Head of caudate nucleus (tissue), 42 donors: ENCODE measurements at places on chromosomes 2 and 18.

DNA sequence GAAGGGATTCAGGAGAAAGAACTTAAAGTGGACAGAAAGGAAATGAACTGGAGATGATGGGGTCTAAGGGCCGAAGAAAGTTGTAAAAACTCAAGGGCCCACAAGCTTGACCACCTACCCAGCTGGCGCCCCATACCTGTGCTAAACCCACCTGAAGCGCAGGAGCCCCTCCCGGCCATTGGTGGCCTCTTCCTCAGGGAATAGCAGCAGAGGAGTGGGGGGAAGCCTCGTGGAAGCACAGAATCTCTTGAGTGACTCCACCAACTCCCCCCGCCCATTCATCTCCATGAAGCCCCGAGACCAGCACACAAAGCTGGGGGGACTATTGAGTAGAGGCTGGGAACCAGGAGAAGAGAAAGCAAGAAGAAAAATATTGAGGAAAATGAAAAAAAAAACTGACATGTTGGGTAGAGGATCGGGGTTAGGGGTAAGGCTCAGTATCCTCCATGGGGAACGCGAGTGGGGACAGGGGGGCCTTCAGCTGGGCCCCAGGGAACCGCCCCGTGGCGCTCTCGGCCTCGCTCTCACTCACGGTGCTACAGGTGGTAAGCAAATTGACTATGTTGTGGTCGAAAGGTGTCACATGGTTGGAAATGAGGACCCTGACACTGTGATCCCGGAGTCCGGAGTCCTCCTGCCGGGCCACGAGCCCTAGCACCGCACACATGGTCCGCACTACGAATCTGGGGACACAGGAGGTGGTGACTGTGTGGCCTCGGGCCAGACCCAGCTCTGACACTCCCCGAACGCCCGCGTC is 728 bp downstream of the AUP1 start:
- no peak for DNase-seq

DNA sequence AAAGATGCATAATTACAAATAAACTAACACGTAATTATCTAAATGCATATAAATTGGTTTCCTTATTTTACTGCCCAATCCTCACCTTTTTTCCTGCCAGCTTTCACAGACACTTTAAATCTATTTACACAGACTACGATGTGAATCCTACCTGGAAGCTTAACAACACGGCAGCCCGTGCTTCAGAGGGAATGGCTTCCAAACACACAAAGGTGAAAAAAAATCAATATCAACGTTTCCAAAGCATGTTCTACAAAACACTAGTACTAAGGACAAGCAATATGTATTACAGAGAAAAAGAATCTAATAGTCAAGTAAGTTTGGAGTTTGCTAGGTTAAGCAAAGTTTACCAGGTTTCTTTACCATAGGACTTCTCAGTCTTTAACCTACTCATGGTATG is 4.4 kb downstream of the MAP4K3 start:
- DNase-seq = no peak

- no peak for DNase-seq
Measured at GRCh38 chr18:75962036-75962572, 532.9 kb downstream of the ZNF516 start.

GRCh38 chr2:7516484-7517063 is 599.4 kb downstream of the RNF144A start:
- DNase-seq = no peak

GRCh38 chr2:232436381-232437194 is 19.4 kb upstream of the ALPI start:
- no peak for DNase-seq

- DNase-seq = no peak
Measured at GRCh38 chr2:120347396-120348060, 1.6 kb downstream of the INHBB start.

GRCh38 chr2:215746226-215746886 is 267.0 kb downstream of the MREG start:
- no peak for DNase-seq

GRCh38 chr2:79830501-79830900 is 317.6 kb downstream of the CTNNA2 start:
- no peak for DNase-seq

DNA sequence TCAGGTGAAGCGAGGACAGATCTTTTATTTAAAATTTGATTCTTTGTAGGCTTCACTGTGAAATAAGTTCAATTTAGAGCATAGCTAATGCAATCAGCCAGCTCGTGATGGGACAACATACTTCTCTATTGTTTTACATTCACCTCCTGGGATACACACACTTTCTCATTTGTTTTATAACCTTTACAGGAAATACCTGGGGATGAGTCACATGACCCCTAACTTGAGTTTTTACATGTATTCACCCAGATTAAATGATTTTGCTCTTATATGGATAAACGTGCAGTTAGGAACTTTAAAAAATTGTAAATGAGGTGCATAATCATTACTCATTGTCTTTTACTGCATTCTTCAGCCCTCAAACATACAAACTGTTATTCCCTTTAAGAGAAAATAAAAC is 152.1 kb downstream of the NEDD4L start:
- DNase-seq = no peak

- no peak for DNase-seq
Measured at GRCh38 chr2:139031722-139032121, 251.5 kb upstream of the NXPH2 start.

- no peak for DNase-seq
Measured at GRCh38 chr18:55433648-55434047, 154.3 kb downstream of the TCF4 start.

- DNase-seq = peak; percentile 35
Measured at GRCh38 chr18:48834413-48835031, 116.2 kb downstream of the SMAD7 start.
